ENCODE measurements at places on chromosomes 16 and 17. TPM values are rescaled to one million over a fixed set of nuclear protein-coding genes. Genes with fewer than 3 reads are reported as not detected.

GRCh38 chr16:57576429-57576870 lies 34.0 kb downstream of the ADGRG5 start:
- DNase-seq, result peak; percentile 75
- no peak overlapping the region for H3K4me3 ChIP-seq
- H3K36me3 ChIP-seq, result no peaks in the 10 kb centered on the region

- DNase-seq, result peak; percentile 49
- H3K36me3 ChIP-seq, result no peaks in the 10 kb centered on the region
- no peak overlapping the region for H3K27ac ChIP-seq
- no peaks in the 10 kb centered on the region for H3K27me3 ChIP-seq
- peaks cover 4% of the 10 kb centered on the region for H3K4me1 ChIP-seq
These were observed 346.9 kb upstream of the PSMD7 start for GRCh38 chr16:73949574-73950320.

GRCh38 chr17:6660805-6661463 lies 9.4 kb downstream of the C17orf100 start:
- H3K4me1 ChIP-seq, result no peaks in the 10 kb centered on the region
- no peak overlapping the region for H3K4me3 ChIP-seq
- DNase-seq, result no peak
- no peaks in the 10 kb centered on the region for H3K27me3 ChIP-seq

Gene FA2H
- 0.20 TPM for total RNA-seq
